ENCODE measurements at places on chromosomes 5 and 9. TPM values are rescaled to one million over a fixed set of nuclear protein-coding genes. Genes with fewer than 3 reads are reported as not detected.

The TMC1 gene
- total RNA-seq = not detected

The NDUFS6 gene
- 26.8 TPM for total RNA-seq

The DDX4 gene
- not detected for total RNA-seq

The CARD19 gene
- 63.3 TPM for total RNA-seq

The SPINK13 gene
- total RNA-seq = not detected

The TARS1 gene
- 44.4 TPM for total RNA-seq

The RFX3 gene
- total RNA-seq = 11.8 TPM

The RELL2 gene
- 5.6 TPM for total RNA-seq

- H3K27ac ChIP-seq = no peak overlapping the region
- no peak for DNase-seq
- no peak overlapping the region for H3K4me3 ChIP-seq
- H3K4me1 ChIP-seq = no peaks in the 10 kb centered on the region
Observed at GRCh38 chr5:51449026-51449425, 65.8 kb downstream of the ISL1 start.

GRCh38 chr5:136159457-136159856 lies 26.8 kb downstream of the SMAD5 start:
- peaks cover 39% of the 10 kb centered on the region for H3K4me1 ChIP-seq
- H3K27ac ChIP-seq = no peak overlapping the region
- H3K4me3 ChIP-seq = no peak overlapping the region
- no peak for DNase-seq
- no peaks in the 10 kb centered on the region for H3K27me3 ChIP-seq

DNA sequence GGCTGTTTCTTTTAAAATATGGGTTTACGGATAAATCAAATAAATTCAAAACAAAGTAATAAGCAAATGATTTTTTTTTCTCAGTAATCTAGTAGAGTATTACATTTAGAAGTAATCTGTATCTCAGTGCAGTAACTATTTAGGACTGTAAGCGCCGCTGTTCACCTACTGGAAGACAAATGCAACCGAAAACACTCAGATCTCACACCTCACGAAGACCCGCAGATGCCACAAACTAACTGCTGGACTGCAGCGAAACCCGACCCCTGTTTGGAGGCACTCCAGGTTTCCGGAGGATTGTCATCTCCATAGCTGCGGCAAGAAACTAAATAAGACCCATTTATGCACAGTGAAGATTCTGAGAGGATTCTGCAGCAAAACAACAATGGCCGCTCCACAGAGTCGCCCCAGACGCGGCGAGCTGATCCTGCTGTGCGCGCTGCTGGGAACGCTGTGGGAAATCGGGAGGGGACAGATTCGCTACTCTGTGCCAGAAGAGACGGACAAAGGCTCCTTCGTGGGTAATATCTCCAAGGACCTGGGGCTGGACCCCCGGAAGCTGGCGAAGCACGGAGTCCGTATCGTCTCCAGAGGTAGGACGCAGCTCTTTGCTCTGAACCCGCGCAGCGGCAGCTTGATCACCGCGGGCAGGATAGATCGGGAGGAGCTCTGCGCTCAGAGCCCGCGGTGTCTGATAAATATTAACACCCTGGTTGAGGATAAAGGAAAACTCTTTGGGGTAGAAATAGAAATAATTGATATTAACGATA lies at the start of gene PCDHGA8:
PCDHGA8 (plus strand) TSS at position 205 of the 770 bp plus-strand sequence; CDS start at position 386, 181 bp downstream.
- H3K36me3 ChIP-seq = peaks cover 9% of the 10 kb centered on the region
- no peak within 1 kb of the TSS for H3K4me3 ChIP-seq
- H3K4me1 ChIP-seq = no peaks in the 10 kb centered on the region
- H3K27ac ChIP-seq = no peak within 1 kb of the TSS
- no peak for DNase-seq
- no peaks in the 10 kb centered on the region for H3K27me3 ChIP-seq

- no peaks in the 10 kb centered on the region for H3K36me3 ChIP-seq
- H3K27ac ChIP-seq = no peak overlapping the region
- no peak for DNase-seq
- H3K4me1 ChIP-seq = peaks cover 2% of the 10 kb centered on the region
- no peak overlapping the region for H3K4me3 ChIP-seq
Observed at GRCh38 chr5:146188358-146188757, 5.9 kb upstream of the LARS1 start.

DNA sequence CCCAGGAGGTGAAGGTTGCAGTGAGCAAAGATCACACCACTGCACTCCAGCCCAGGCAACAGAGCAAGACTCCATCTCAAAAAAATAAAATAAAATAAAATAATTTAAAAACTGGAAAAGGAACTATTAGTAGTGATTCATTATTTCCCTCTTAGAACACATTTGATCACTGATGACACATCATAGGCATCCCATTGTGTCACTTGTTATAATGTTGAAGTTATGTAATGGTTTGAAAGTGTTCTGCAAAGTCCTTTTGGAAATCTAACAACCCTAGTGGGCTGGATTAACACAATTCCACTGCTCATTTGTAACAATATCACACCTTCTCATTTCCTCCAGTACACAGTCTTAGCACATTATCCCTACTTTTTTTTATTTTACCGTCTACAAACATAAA lies 81.8 kb upstream of the LMNB1 start:
- H3K27ac ChIP-seq = no peak overlapping the region
- DNase-seq = no peak
- H3K27me3 ChIP-seq = no peaks in the 10 kb centered on the region
- no peaks in the 10 kb centered on the region for H3K36me3 ChIP-seq
- no peaks in the 10 kb centered on the region for H3K4me1 ChIP-seq

DNA sequence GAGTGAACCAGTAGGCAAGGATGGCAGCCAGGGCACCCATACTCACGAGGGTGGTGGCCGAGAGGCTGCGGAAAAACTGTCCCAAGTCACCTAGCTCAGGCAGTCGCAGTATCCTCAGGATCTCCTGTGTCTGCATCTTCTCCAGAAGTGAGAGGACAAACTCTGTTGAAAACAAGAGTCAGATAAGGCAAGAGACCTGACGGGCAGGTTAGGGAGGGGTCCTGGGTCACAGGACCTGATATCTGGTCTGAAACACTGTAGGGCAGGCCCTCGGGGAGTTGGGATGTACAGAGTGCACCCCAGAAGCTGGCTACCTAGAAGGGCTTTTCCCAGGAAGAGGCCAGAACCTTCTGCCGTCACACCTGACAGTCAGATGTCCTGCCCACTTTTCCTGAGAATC lies 17.4 kb downstream of the ACSL6 start:
- no peaks in the 10 kb centered on the region for H3K27me3 ChIP-seq
- no peaks in the 10 kb centered on the region for H3K36me3 ChIP-seq
- H3K27ac ChIP-seq = no peak overlapping the region
- no peak for DNase-seq

- H3K36me3 ChIP-seq = no peaks in the 10 kb centered on the region
- H3K4me3 ChIP-seq = no peak overlapping the region
- no peaks in the 10 kb centered on the region for H3K27me3 ChIP-seq
- DNase-seq = no peak
- no peak overlapping the region for H3K27ac ChIP-seq
- H3K4me1 ChIP-seq = no peaks in the 10 kb centered on the region
Observed at GRCh38 chr5:57592236-57592635, 109.6 kb upstream of the ACTBL2 start.

All from vagina (tissue), 2 donors.